ENCODE measurements at places on chromosomes 7 and 10.

DNA sequence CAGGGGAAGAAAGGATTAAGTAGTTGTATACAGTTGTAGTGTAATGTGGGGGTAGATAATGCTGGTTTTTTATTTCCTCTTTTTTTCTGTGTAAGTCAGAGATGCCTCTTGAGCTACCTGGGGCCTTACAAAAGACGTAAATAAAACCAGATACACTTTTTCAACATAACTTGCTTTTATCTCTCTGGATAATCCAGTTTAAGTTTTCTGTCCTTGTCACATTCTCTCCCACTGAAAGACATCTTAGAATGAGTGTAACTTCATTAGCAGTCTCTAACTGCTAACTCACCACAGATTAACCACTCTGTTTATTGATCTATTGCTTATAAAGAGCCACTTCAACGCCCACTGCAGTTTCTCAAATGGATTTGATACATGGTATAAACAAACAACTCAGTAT, 64.1 kb upstream of the LRRN3 start:
- DNase-seq = no peak

GRCh38 chr10:74314166-74314565, 163.1 kb downstream of the ADK start:
- no peak for DNase-seq

GRCh38 chr7:101094791-101095375, 9.6 kb downstream of the TRIM56 start:
- peak; percentile 61 for DNase-seq

GRCh38 chr10:116817780-116818343, 31.4 kb upstream of the ENO4 start:
- DNase-seq = no peak

DNA sequence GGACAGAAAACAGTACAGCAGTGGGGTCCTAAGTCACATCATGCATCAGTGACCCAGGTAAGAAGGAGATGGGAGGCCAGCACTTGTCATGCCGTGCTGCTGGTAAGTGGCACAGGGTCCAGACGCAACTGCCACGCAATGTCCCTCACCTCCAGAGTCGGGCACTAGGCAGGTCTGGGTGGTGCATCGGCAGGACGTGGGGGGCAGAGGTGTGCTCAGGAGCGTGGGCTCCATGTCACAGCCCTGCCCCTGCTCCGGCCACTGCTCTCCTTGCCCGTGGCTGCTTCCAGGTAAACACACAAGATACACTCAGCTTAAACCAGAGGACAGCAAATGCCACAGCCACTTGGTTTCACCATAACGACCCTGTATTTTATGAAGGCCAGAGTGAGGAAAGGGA, 47.3 kb downstream of the COBL start:
- DNase-seq = no peak

DNA sequence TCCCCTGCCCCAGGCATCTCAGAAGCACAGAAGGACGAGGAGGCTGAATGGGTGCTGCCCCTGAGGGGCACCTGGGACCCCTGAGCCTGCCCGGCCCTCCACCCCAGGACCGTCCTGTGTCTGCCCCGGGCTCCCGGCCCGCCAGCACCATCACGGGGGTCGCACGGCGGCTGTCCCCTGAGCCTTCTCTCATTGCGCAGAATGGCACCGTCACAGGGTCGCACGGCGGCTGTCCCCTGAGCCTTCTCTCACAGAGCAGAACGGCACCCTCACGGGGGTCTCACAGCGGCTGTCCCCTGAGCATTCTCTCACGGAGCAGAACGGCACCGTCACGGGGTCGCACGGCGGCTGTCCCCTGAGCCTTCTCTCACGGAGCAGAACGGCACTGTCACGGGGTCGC, 31.5 kb downstream of the FAM20C start:
- no peak for DNase-seq

DNA sequence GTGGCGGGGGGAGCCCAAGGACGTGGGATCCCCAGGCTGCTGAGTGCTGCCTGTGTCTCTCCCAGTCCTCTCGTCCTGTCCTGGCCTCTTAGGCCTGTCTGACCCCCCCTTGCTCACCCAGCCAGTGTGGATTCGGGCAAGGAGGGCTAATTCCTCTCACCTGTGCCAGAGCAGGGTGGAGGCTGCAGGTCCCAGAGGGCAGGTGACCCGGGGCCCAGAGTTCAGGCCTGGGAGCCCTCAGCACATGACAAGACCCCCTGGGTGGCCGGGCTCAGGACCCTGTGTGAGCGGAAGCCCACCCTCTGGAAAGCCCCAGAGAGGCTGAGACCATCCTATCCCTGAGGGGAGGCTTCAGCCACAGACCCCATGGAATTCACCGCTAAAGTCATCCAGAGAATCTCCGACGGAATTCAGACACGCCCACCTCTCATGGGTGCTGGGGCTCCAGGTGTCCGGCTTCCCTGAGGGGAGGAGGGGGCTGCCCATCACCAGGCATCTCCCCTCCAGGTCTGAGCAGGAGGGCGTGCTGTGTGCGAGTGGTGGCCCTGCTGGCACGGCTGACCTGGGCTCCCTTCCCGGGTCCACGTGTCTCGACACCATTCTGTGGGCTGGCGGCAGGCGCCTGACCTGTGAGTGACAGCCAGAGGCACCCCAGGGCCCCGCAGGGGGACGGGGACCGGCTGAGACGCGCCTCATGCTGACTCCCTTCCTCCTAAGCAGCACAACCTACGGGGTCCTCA, 5.0 kb downstream of the KNDC1 start:
- DNase-seq = no peak

DNA sequence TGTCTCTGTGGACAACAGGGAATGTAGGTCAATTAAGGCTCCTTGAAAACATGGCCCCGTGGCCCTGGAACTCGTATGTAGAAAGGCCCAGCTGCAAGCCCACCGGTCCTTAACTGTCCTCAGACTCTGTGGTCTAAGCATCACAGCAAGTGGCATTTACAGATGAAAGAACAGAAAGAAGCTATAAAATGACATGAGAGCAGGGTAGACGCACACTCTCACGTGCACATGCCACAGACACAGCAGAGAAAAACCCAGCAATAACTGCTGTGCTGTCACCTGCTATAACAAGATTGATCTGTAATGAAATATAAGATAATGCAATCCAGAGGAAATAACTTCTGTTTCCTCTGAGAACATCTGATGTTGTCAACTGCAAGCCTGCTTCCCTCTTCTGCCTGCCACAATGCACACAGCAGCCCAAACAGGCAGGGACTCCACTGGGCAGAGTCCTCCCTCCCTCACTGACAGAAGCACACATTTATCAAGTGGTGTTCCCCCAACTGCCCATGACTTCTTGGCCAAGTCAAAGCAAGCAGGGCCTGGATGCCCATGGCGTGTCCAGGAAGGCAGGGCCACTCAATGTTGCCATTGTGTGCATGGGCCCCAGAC, 63.9 kb downstream of the GFRA1 start:
- DNase-seq = no peak

- peak; percentile 67 for DNase-seq
Observed at GRCh38 chr7:101575721-101576120, 53.4 kb downstream of the MYL10 start.

DNA sequence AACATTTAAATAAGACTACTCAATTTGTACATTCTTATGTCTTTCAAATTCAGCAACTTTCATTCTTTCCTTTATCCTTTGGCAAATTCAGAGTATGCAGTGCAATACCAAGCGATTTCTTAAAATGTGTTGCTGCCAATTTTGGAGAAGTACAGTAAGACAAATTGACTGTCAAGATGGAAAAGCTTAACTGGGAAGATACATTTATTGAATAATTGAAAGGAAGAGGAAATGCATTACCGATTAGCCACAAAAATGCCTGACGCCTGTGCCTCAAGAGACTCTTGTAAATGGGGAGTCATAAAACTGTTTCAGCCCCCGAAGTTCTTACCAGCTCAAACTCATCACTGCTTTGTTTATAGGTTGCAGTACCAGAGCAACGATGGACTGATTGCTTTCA, 373.3 kb upstream of the GALNT17 start:
- peak; percentile 29 for DNase-seq

GRCh38 chr10:10126218-10126617, 891.5 kb upstream of the CELF2 start:
- no peak for DNase-seq

GRCh38 chr10:44065788-44066526, 318.9 kb downstream of the CXCL12 start:
- no peak for DNase-seq

DNA sequence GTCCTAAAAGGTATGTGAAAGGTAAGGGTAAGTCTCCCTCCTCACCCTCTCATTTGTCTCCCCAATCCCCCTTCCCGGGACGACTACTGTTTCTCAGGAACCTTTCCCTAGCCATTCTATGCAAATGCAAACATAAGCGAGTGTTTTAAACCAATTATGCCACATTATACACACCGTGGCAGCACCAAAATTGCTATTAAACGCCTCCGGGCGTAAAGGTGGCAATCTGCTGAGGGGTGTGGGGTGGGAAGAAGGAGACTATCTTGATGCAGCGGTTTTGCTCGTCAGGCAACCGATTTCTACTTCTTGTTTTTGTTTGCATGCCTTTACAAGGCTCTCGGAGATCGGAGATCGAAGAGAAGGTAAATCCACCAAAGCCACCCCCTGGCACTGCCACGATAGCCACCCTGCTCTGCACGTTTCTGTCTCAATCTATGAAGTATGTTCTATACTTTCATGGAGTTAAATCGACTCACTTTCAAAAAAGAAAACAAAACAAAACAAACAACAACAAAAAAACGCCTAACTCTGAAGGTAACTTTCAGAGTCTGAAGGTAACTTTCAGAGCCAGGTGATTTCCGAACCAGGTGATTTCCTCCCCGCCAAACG, 46.0 kb upstream of the CDK1 start:
- no peak for DNase-seq

DNA sequence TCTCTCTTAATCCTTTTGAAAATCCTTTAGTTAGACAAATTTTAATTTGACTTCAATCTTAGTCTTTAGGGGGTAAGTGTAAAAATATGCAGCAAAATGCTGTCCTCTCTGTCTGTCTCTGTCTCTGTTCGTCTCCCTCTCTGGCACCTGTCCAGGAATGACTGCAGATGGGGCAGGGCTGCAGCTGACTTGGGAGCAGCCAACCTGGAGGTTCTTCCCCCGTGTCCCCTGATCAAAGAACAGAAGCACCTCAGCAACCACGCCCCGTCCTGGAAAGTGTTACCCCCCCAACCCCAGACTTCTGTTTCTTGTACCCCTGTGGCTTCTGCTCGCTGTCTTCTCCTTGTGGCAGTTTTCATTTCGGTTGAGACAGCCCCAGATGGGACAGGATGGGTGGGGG, 141.6 kb upstream of the NPS start:
- DNase-seq = no peak

GRCh38 chr7:75892634-75893272, 13.9 kb downstream of the RHBDD2 start:
- peak; percentile 71 for DNase-seq

GRCh38 chr7:95558864-95559263, 37.5 kb downstream of the PDK4 start:
- DNase-seq = no peak

Measured in AG10803 (cell line).